ENCODE measurements at places on chromosomes 7 and 10.
A peak's percentile ranks its signal among the peaks of the same experiment; 100 is the strongest.

- H3K4me1 ChIP-seq, result peaks cover 8% of the 10 kb centered on the region
- DNase-seq, result no peak
- no peaks in the 10 kb centered on the region for H3K27me3 ChIP-seq
- no peak overlapping the region for H3K27ac ChIP-seq
- H3K36me3 ChIP-seq, result peaks cover 9% of the 10 kb centered on the region
- no peak overlapping the region for H3K4me3 ChIP-seq
These were observed 46.6 kb downstream of the CLEC2L start for GRCh38 chr7:139570119-139570518.

DNA sequence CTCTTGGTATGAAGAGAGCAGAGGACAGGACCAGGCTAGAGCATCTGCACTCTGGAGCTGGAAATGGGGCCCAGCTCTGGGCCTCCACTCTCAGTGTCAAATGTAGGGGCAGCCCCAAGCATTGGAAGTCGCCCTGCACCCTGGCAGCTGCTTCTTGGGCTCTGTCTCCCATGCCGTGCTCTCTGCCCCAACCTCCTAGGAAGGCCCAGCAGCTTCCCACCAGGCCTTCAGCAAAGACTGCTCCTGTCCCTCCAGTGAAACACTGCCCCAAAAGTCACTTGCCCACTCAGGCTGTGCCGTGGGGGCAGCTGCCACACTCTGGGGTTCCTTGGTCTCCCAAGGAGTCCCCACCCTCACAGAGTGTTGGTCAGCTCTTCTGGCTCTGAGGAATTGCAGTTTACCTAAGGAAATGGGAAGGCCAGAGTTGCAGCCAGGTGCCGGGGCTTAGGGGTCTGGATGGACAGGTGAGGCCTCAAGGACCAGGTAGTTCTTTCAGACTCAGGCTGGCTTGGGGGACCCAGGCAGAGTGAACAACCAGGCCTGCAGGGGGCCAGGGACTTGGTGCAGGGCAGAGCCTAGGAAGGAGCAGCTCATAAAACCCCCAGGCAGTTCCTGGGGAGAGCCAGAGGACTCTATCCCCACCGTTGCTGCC, 9.4 kb upstream of the OPN4 start:
- H3K27me3 ChIP-seq, result peaks cover 12% of the 10 kb centered on the region
- no peak for DNase-seq
- peaks cover 2% of the 10 kb centered on the region for H3K36me3 ChIP-seq
- H3K4me3 ChIP-seq, result no peak overlapping the region
- H3K4me1 ChIP-seq, result peaks cover 11% of the 10 kb centered on the region

DNA sequence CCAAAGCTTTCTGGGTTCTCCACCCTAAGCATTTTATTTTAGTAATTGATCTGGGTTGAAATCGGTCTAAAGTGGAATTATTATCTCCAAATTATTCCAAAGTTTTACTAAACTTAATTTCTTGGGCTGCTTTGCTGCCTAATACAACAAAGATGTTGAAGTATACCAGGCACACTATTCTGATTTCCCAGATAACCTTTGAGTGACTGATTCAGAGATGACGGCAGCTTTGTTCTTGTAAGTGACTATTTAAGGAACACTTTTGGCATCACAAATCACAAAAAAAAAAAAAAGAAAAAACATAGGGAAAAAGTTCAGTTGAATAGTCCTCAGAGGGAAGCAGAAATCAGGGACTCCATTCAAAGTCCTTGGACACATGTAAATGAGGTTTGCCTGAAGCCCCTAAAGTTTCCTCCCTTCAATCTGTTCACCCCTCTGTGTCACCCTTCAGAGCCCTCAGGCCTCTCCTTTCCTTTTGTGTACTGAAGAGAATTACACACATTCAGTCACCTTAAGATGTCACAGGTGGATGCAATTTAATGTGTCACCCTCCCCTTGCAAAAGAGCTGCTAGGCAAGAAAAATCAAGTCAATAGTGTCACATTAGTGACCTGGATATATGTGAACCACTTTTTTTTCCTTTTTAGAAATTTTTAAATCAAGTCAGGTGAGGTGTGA, 81.5 kb downstream of the RTKN2 start:
- peaks cover 48% of the 10 kb centered on the region for H3K36me3 ChIP-seq
- H3K4me3 ChIP-seq, result no peak overlapping the region
- H3K27me3 ChIP-seq, result no peaks in the 10 kb centered on the region
- H3K27ac ChIP-seq, result peak overlapping the region; percentile 92

DNA sequence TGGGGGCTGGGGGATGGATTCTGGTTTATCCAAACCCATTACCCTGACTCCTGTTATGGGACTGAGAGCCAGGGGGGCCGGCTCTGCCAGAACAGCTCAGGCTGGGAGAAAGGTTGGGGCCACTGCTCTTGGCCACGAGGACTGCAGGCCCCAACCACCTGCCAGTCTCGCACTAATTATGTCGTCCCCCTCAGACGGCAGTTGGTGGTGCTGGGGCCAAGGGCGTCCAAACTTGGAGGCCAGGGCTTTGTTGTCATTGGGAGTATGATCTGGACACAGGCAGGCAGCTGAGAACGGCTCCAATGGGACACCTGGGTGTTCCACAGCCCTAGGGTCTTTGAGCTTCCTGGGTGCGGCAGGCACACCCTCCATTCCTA, 34.7 kb downstream of the DRGX start:
- no peak for DNase-seq
- no peak overlapping the region for H3K27ac ChIP-seq
- H3K4me1 ChIP-seq, result no peaks in the 10 kb centered on the region
- no peaks in the 10 kb centered on the region for H3K36me3 ChIP-seq
- no peak overlapping the region for H3K4me3 ChIP-seq

GRCh38 chr7:5553298-5553877, 129.8 kb upstream of the TNRC18 start:
- H3K4me3 ChIP-seq, result no peak overlapping the region
- no peaks in the 10 kb centered on the region for H3K36me3 ChIP-seq
- H3K27me3 ChIP-seq, result peaks cover 4% of the 10 kb centered on the region

DNA sequence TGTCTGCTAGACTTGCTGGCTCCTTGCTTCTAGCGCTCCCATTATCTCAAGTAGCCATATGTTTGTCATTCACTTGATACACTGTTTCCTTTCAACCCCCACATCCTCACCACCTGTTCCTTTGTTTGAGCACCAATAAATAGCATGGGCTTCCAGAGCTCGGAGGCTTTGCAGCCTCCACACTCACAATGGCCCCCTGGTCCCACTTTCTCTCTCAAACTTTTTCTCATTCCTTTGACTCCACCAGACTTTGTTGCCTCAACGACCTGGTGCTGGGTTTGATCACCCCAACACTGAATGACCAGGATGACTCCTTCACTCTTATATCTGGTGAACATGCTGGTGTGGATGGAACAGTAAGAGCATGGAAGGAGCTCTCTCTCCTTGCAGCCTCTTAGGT, 114.5 kb upstream of the TRIM24 start:
- H3K27me3 ChIP-seq, result no peaks in the 10 kb centered on the region
- no peak overlapping the region for H3K27ac ChIP-seq
- no peak overlapping the region for H3K4me3 ChIP-seq
- H3K4me1 ChIP-seq, result no peaks in the 10 kb centered on the region
- no peak for DNase-seq

- H3K4me3 ChIP-seq, result no peak overlapping the region
- peaks cover 11% of the 10 kb centered on the region for H3K27me3 ChIP-seq
- H3K36me3 ChIP-seq, result no peaks in the 10 kb centered on the region
- peaks cover 2% of the 10 kb centered on the region for H3K4me1 ChIP-seq
- no peak overlapping the region for H3K27ac ChIP-seq
These were observed 17.0 kb upstream of the SFR1 start for GRCh38 chr10:104104926-104105325.

Data from activated CD4-positive, alpha-beta T cell treated with anti-CD3 and anti-CD28 coated beads, Interleukin-2, amount 10 ng/mL, durations not matched to agents 7 days and 5 days (primary cell).